MG63 (cell line): ENCODE measurements at places on chromosomes 5 and 9.

DNA sequence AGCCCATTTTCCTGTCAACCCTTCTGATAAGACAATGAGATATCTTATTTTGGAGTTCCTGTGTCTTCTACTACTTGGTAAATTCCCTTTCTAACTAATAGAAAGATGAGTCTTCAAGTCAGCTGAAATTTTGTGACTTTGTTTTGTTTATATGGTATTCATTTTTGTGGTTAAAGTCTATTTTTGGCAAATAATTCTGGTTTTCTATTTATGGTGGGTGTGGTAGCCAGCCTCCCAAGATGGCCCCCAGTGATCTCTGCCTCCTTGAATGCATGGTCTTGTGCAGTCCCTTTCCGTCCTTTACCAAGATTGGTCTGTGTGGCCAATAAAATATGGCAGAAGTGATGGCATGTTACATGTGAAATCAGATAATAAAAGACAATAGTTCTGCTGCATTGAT is 91.5 kb downstream of the NR3C1 start:
- no peak for DNase-seq

- no peak for DNase-seq
Measured at GRCh38 chr5:74067748-74068541, 441.9 kb downstream of the ARHGEF28 start.

DNA sequence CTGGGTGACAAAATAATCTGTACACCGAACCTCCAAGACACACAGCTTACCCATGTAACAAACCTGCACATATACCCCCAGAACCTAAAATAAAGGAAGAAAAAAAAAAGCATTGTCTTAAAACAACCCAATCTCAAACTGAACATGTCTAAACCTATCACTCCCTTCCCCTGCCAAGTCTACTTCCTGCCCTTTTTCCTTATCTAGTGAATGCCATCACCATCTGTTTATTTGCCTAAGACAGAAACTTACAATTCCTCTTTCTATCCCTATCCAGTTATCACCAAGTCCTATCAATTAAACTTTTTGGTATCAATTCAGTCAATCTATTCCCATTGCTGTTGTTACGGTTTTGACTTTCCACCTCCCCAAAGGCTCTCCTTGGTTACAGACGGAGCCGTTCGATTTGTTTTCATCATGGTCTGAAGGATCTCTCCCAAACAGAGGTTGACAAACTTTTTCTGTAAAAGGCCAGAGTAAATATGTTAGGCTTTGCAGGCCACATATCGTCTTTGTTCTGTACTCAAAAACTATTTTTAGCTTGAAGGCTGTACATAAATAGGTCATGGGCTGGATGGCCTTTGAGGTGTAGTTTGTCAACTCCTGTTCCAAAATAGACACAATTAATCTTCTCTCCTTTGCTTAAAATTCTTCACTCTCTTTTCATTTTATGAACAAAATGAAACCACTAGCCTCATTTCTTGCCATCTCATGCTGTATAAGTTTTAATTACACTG is 12.1 kb downstream of the NOL8 start:
- no peak for DNase-seq

GRCh38 chr5:172834415-172835289 is 601 bp downstream of the ERGIC1 start:
- DNase-seq = peak; percentile 20

- no peak for DNase-seq
Measured at GRCh38 chr5:166349046-166349445, 1942.4 kb upstream of the WWC1 start.

- no peak for DNase-seq
Measured at GRCh38 chr9:117088140-117088539, 326.7 kb downstream of the ASTN2 start.

- DNase-seq = no peak
Measured at GRCh38 chr5:54397420-54397819, 58.1 kb upstream of the HSPB3 start.

DNA sequence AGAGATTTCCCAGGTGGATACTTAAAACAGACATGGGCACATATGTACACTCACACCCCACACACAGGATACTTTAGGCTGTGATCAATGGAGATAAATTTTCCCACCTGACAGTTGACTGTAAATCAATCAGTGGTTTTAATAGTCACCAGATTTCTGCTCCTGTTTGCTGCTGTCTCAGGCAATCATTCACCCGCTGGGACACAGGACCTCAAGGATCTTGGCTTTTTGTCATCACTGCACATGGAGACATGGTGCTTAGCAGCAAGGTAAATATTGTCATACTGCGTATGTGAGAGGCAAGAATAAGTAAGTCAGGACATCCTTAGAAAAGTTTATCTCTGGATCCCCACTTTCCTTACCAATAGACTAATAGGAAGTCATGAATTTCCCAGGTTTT is 60.8 kb upstream of the KLF9 start:
- DNase-seq = no peak

GRCh38 chr9:80320916-80321315 is 749.2 kb downstream of the TLE4 start:
- no peak for DNase-seq

GRCh38 chr9:129198319-129199043 is 20.4 kb upstream of the IER5L start:
- no peak for DNase-seq

DNA sequence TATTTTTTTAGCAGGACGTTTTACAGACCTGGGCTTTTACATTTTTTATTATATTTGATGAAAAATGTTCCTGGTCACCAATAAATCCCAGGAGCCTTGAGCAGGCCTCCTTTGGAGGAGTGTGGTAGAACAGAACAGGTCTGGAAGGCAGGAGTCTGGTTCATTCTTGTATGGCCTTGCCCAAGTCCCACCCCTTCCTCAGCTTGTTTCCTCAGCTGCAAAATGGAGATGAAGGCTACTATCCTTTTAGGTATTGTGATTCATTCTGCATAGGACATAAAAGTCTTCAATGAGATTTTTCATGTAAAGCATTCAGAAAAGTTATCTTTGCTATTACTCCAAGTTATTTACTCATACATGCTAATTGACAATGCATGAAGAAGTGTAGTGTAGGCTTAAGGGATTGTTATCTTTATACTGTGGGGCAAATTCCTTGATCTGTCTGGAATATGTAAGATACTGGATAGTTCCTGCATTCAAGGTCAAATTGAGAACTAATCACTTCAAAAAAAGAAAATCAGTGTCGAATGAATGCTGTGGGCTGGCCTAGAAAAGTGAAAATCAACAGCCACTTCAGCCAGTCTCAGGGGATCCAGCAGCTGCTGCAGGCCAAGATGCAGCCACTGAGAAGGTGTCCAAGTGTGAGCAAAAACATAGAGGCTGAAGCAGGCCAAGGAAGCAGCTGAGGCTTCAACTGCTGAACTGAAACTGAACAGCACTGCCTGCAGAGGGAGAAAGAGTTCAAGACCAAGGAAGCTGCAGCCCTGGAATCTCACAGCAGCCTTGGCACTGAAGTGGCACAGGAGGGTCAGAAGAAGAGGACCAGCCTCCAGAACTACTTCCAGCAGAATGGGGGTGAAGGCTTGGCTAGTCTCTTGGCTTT is 15.5 kb upstream of the SLC36A3 start:
- peak; percentile 26 for DNase-seq

GRCh38 chr5:154081246-154081645 is 42.5 kb downstream of the MFAP3 start:
- DNase-seq = no peak

DNA sequence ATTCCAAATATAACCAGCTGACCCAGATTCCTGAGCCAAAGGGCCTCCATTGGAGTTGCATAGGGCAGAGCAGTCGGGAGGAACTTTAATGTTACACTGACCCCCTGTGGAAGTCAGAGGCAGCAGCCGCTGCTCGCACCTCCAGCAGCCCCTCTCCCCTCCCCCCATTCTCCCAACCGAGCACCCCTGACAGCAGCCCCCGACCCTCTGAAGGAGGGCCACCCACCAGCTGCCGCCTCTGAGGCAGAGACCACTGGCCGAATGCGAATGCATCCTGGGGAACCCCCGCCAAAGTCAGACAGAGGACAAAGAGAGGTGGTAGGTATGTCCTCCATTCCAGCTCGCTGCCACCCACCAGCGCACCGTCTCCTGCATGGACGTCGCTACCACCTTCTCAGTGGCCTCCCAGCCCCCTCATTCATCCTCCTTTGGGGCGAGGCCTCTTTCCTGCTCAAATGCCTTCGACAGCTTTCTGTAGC is 231.0 kb downstream of the CDK5RAP2 start:
- DNase-seq = peak; percentile 28

- DNase-seq = no peak
Measured at GRCh38 chr5:115946655-115947054, 15.6 kb upstream of the LVRN start.

GRCh38 chr9:88801214-88801796 is 190.0 kb upstream of the S1PR3 start:
- DNase-seq = peak; percentile 35

- DNase-seq = no peak
Measured at GRCh38 chr9:9045572-9045971, 1246.0 kb upstream of the DMAC1 start.

GRCh38 chr5:119071561-119071995 is 691 bp downstream of the DMXL1 start:
- no peak for DNase-seq

DNA sequence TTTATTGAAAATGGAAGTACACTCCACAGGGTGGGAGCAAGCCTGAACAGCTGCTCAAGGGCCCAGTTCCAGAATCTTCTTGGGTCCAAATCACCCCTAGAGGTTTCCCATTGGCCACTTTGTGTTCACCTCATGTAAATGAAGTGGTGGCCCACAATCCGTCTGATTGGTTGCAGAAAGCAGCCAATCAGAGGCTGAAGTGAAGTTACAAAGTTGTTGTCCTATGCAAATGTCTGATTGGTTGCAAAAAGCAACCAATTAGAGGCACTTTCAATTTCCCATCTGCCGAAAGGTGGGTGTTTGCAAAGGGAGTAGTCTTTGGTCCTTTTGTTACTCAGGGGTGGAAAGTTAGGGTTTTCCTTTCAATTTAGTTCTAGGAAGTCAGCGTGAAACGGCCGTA is 8.8 kb downstream of the TMEM171 start:
- DNase-seq = no peak

DNA sequence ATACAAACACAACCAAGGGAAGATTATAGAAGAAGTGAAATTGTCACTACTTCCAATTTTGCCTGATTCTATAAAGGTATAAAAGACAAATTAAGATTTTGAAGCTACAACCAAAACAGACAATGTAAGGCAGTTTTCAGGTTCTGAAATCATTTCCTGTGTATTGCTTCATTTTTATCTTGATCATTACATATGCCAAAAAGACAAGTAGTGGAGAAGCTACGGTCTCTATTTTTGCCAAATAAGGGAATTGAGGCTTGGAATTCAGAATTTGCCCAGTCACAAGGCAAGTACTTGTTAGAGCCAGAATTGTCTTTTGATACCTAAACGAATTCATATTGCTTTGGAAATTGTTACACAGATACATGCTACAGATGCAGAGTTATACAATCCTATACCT is 20.6 kb downstream of the EDIL3 start:
- DNase-seq = no peak

DNA sequence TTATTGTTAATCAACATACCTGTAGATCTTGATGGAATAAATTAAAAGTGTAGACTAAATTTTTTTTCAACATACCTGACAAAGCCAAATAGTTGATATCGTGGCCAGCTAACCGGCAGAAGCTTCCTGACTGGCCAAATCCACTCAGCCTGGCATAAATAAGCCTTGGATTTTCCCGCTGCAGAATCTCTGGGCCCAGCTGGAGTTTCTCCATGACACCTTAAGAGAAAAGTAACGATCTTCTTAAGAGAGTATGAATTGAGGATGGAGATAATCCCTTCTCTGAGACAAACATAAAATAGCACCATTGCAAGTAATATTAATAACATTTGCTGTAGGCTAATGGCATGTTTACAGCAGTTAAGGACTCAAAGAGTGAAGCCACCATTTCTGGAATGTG is 2.2 kb downstream of the AMACR start:
- DNase-seq = no peak

DNA sequence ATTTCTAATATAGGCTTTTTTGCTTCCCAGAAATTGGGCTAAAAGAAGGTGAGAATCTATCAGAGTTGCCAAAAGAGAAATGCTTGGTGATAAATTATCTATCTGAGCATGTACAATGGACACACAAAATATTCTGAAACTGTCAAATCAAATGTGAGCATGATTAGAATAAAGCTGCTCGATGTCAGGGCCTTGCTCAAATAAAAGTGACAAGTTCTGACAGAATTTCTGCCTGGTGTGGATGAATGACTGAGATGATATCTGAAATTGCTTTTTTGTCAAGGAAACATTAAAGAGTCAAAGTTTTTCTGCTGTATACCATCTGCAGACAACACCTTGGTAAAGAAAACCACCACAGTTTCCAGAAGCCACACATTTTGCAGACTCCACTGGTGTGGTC is 128.8 kb downstream of the GABRG2 start:
- DNase-seq = no peak

GRCh38 chr5:135439231-135440205 is 7.6 kb downstream of the DCANP1 start:
- DNase-seq = peak; percentile 33

- DNase-seq = no peak
Measured at GRCh38 chr9:133563291-133563796, 28.8 kb downstream of the ADAMTSL2 start.

DNA sequence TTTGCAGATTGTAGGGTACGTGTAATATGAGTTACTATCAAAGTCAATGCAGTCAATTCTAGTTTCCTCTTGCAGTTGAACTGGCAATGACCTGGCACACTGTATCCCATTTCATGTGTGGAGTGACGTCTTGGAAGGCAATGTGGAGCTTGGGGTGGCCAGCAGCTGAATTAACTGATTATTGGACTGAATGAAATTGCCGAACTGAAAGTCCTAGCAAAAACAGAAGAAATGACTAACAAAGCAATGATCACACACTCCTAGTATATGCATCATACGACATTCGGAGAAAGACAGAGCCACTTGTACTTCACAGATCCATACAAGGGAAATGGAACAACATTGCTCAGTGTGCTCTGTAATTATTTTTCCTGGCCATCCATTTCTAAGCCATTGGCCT is 259.1 kb upstream of the DAPK1 start:
- DNase-seq = peak; percentile 18

- no peak for DNase-seq
Measured at GRCh38 chr5:97488126-97488668, 305.1 kb upstream of the RIOK2 start.

DNA sequence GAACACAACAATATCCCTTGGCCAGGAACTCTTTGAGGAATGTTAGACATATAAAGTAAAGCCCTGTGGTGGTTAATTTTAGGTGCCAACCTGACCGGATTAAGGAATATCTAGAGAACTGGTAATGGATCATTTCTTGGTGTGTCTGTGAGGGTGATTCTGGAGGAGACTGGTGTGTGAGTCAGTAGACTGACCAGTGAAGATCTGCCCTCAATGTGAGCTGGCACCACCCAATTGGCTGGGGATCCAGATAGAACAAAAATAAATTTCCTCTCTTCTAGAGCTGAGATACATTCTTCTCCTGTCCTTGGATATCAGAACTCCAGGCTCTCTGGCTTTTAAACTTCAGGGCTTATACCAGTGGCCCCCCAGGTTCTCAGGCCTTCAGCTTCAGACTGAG is 56.2 kb upstream of the TNPO1 start:
- peak; percentile 31 for DNase-seq
